ENCODE measurements at places on chromosomes 6 and 20.

GRCh38 chr6:2857580-2858337 lies 16.1 kb upstream of the SERPINB1 start:
- DNase-seq: no peak

GRCh38 chr6:20147469-20147868 lies 64.8 kb downstream of the MBOAT1 start:
- no peak for DNase-seq

GRCh38 chr20:22928679-22929078 lies 106.4 kb upstream of the SSTR4 start:
- DNase-seq: no peak

- DNase-seq: no peak
These were observed 77.6 kb downstream of the MLIP start for GRCh38 chr6:54188846-54189245.

- no peak for DNase-seq
These were observed 39.0 kb downstream of the AIG1 start for GRCh38 chr6:143099647-143100046.

DNA sequence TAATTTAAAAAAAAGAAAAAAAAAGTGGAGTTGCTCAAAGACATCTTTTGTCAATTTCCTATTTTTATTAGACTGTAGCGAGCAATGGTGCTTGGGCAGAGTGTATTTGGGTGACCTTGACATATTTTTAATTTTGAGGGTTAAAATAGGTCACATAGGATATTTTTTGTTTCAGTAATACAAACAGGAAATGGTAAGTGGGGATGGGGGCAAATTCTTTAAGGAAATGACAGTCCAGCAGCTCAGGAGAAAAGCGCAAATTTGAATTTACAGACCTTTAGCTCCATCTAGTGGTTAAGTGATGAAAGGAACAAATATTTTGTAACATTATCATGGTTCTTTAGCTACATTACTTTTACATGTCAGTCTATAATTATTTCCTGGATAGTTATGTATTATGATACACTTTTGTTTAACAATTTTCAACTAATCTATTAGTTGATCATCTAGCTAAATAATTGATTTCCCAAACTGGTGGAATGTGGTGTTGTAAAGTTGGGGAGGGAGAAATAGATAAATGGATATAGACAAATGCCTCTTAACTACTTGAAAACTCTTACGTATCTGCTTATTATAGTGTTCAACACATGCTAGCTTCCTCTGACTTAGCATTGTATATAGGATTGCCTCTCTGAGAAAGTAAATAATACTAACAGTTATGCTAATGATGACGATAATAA lies 10.0 kb downstream of the CITED2 start:
- peak; percentile 47 for DNase-seq

DNA sequence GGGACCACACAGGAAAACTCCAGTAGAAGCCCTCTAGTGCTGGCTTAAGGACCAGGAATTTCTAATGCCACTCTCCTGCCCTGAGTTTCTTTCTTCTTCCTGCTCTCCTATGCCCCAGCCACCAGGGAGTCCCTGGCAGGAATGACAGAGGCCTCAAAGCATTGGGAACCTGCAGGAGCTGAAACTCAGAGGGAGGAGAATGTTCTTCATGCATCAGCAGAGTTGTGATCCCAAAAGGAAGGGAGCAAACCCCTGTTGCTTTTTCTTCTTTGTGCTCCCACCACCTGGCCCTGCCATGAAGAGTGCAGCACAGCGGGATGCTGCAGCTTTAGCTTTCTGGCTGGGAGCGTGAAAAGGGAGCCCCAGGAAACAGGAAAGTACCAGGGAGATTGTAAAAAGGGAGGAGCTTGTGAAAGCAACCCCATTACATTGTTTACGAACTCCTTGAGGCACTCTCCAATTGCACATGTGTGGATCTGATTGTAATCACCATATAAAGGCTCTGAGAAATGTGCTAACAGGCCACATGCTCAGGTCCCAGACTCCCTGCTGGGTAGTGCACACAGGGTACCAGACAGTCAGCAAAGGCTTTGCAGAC lies 34.7 kb upstream of the FKBP1A start:
- peak; percentile 99 for DNase-seq

DNA sequence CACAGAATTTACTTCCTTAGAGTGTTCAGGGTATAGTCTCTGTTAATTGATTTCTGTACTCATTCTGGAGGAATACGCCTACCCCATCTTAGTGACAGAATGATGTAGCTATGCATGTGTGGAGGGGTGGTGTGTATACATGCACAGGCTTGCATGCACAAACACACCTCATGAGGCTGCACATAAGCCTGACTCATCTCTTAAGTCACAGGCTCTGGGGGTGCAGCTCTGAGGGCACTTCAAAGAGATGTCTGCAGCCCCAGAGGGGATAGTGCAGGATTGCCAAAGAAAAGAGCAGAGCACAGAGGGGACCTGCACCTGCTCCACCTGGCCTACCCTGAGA lies 24.6 kb downstream of the TBX18 start:
- no peak for DNase-seq

DNA sequence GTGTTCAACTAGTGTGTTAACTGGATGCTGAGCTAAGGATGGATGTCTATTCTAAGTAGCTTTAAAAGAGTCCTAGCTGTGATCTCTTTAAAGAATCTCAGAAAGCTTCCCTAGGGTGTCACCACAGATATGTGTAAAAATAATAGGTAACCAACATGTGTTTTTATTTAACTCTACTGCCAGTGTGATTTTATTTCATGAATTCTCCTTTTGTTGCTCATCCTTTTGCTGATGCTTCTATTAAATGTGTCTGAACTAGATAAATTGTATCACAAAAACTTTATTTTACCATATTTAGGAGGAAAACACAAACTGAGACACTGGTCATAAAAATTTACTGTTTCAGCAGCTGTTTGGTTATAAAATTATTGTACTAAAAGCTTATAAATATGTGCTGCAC lies 809.4 kb upstream of the CITED2 start:
- no peak for DNase-seq

- no peak for DNase-seq
These were observed 244.0 kb downstream of the BTBD3 start for GRCh38 chr20:12161734-12162133.

GRCh38 chr6:54043360-54043759 lies 67.9 kb upstream of the MLIP start:
- DNase-seq: no peak

- no peak for DNase-seq
These were observed 7.0 kb upstream of the APMAP start for GRCh38 chr20:24999568-24999967.

- DNase-seq: no peak
These were observed 567 bp downstream of the HS3ST5 start for GRCh38 chr6:114342086-114342825.

GRCh38 chr6:111573892-111574797 lies 31.5 kb downstream of the TRAF3IP2 start:
- DNase-seq: peak; percentile 40

DNA sequence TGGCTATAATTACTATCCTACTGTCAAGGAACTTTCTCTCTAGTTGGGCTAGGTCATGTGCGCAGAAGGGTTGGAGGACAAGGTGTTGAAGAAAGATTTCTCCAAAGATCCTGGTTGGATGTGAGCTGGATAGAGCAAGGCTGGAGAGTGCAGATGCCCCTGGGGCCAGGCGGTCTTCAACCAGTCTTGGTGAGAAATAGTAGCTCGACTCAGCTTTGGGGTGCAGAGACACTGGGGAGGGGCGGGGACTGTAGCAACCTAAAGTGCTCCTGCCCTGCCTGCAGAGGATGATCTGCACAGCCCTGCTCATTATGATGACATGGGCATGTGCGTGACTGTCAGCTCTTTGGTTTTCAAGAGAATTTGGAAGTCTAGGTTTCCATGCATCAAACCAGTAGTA lies 35.9 kb downstream of the PHACTR3 start:
- no peak for DNase-seq

GRCh38 chr6:52663120-52663935 lies 7.6 kb upstream of the TMEM14A start:
- DNase-seq: peak; percentile 72

- no peak for DNase-seq
These were observed 24.4 kb upstream of the SLC22A7 start for GRCh38 chr6:43273707-43274106.

DNA sequence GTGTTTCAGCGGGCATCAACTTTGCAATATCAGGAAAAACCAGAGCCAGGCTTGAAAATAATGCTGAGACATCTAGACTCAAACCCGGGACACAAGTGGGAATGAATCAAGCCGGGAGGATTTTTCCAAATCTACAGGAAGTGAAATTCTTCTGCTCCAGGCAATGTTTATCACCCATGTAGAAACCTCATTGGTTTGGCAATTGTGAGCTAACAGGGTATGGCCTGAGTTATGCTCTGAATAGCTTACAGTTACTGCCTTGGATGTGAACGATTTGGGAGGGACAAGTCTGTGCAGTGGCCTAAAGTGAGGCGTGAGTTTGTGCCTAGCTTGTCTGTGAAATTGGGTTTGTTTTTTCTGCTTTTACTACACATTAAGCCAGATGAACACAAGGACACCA lies 87.4 kb downstream of the PCSK2 start:
- no peak for DNase-seq

DNA sequence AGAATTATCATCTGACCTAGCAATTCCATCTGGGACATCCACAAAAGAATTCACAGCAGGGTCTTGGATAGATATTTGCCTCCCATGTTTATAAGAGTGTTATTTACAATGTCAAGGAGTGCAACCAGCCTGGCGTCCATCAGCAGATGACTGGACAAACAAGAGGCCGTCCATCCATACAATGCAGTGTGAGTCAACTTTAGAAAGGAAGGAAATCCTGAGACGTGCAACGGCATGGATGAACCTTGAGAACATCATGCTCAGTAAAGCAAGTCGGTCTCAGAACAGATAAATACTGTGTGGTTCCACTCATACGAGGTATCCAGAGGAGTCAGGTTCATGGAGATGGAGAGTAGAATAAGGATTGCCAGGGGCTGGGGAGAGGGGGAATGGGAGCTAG lies 46.4 kb downstream of the FOXF2 start:
- no peak for DNase-seq

DNA sequence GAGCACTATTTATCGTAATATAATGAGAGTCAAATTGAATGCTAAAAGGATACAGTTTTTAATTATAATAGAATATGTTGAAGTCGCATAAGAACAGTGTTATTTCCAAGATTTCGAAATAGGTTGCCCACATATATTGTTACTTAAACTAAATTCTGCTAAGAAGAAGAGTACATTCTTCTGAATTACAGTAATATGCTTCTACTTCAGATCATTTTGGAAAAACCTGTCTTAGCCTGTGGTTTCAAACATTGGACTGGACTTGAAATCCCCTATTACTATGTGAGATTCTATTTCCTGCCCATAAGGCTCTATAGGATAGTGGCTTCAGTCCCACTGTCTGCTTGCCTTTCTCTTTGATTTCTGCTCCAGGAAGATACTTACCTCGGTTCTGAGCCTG lies 137.2 kb downstream of the B3GAT2 start:
- no peak for DNase-seq

GRCh38 chr20:56411759-56412472 lies at the start of gene CASS4:
CASS4 (plus strand) TSS chr20:56412260; CDS start chr20:56412459, 199 bp downstream.
- DNase-seq: no peak

GRCh38 chr6:148055419-148055818 lies 287.2 kb upstream of the SASH1 start:
- DNase-seq: no peak

DNA sequence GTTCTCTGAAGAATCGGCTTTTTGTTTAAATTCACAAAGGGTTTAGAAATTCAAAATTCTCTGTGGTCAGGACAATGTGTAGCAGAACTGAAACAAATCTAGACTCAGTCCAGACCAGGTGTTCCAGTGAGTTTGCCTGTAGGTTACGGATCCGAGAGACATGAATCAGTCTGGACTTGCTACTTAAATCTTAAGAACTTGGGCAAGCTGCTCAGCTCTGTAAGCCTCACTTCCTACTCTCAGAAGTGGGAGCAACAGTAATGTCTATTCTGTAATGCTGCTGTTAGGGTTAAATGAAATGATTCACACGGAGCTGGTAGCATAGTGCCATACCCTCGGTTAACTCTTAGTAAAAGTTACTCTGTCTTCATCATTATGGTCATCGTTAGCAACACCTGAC lies 37.7 kb downstream of the HECA start:
- DNase-seq: no peak

DNA sequence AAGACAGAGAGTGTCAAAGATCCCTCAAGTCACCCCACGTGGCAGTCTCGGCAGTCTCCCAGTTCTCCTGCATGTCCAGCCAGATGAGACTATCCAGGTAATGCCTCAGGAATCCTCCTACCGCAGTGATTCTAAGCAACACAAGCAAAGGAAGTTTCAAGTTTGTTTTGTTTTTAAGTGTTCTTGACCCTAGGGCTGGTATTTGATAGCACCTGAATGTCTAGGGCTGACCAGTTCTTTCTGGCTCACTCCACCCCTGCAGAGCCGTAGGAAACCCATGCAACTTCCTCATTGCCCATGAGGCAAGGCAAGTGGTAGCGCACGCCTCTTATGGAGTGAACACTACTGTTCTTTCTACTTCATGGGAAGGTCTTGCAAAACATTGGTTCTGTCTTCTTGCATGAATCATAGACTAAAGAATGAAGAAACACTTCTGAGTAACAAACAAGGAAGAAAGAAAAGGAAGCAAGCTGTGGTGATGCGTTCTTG lies 24.8 kb upstream of the FOXQ1 start:
- no peak for DNase-seq

DNA sequence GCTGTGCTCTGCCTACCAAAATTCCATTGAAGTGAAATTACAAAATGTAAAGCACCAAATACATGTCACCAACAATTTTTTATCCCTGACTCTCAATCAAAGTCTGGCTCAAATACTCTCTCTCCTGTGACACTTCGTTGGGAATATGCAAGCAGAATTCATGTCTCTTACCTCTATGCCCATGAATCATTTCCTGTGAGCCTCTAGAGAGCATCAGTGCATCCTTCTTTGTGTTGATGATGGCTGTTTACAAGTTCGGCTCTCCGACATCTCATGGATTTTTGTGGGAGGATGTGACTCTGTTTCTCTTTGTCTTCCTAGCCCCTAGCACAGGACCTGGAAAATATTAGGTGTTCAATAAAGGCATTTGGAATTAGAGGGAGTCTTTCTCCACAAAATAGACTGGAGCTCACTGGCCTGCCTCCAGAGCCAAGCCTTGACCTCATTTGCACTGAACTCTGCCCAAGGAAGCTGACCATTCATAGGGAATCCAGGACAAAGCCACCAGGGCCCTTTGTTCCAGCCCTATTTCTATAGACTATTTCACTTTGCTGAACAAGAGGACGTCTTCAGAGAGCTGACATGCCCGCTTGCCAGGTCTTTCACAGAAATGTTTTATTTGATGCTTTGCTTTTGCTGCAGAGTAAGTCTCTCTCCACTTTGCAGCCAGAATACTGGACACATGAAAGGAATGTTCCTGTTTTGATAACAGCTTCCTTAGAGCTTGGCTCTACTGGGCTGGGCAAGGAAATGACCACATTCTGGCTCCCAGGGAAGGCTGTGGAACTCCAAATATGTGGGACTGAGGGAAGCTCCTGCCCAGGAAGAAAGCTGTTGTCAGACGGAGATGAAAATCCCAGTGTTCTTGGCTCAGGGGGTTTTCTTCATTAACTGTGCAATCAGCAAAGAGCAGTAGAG lies 194.5 kb upstream of the CDYL start:
- DNase-seq: no peak

GRCh38 chr6:158517581-158517980 lies 42.3 kb upstream of the TMEM181 start:
- DNase-seq: peak; percentile 21

GRCh38 chr6:168292826-168293225 lies 26.8 kb downstream of the DACT2 start:
- peak; percentile 88 for DNase-seq

- DNase-seq: peak; percentile 64
These were observed 571 bp upstream of the EEF1A2 start for GRCh38 chr20:63499338-63499969.
